ENCODE measurements at places on chromosomes 2 and 18. TPM values are rescaled to one million over a fixed set of nuclear protein-coding genes. Genes with fewer than 3 reads are reported as not detected.

SLC19A3 gene
- total RNA-seq: 18.3 TPM

DNA sequence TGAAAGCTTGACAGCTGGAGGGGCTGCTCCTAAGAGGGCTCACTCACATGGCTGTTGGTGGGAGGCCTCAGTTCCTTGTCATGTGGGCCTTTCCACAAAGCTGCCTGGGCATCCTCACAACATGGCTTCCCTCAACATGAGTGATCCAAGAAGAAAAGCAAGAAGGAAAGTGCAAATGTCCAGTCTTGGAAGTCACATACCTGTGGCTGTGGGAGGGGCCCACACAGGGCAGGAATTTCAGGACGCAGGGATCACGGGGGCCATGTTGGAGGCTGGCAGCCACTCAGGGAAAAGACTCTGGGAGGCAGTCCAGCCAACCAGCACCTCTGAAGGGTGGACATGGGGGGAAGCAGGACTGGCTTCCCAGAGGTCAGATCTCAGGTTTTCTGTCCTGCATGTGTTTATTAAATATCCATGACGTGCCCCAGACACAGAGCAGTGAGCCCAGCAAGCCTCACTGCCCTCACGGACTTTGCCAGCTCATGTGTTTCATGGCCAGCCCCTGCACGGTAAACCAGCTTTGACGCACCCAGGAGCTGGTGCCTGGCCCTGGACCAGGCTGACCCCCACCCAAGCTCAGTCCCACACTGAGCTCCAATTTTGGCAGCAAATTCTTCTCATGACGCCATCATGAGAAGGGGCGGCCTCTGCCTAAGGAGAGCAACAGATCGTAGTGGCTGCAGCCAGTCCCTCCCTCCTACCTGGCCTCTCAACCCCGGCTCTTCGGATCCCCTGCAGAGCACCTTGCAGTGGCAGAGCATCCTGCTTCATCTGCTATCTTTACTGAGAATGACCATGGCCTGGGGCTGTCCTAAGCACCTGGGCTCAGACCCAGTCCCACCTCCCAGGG is 34.7 kb upstream of the GPR17 start:
- no peak for DNase-seq

DNA sequence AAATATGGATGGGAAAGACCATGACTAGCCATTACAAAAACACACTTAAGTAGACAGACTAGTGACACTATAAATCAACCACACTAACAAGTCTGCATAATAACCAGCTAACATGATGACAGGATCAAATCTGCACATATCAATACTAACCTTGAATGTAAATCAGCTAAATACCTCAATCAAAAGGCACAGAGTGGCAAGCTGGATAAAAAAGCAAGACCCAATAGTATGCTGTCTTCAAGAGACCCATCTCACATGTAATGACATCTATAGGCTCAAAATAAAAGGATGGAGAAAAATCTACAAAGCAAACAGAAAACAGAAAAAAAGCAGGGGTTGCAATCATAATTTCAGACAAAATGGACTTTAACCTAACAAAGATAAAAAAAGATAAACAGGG is 16.3 kb downstream of the PFN4 start:
- DNase-seq: no peak

- no peak for DNase-seq
Observed at GRCh38 chr2:230422149-230422548, 6.1 kb downstream of the SP100 start.

DNA sequence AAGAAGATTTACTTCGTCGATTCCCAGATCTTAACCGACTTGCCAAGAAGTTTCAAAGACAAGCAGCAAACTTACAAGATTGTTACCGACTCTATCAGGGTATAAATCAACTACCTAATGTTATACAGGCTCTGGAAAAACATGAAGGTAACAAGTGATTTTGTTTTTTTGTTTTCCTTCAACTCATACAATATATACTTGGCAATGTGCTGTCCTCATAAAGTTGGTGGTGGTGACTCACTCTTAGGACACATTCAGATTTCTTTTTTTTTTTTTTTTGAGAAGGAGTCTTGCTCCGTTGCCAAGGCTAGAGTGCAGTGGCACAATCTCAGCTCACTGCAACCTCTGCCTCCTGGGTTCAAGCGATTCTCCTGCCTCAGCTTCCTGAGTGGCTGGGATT is 26.8 kb downstream of the MSH2 start:
- no peak for DNase-seq

DNA sequence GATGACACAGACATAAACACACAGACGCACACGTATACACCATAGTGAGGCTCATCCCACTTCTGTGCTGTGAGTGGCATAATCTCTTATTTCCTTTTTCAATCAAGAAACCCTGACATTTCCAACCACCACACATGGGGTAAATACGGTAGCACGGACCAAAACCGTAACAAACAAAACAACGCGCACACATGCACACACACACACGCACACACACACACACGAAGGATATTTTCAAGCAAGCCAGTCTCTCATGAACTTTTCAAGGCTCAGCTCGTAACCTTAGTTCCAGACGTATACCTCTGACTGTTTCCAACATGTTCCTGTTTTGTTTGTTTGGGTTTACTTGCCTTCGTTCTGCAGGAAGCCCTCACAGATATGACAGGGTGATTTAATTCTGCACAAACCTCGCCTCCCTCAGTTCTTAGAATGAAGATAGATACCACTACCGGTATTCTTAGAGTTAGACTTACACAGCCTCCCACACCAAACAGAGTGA is 119.8 kb downstream of the BCL2 start:
- no peak for DNase-seq
